ENCODE measurements at places on chromosomes 7 and 10. TPM values are rescaled to one million over a fixed set of nuclear protein-coding genes. Genes with fewer than 3 reads are reported as not detected.

DNA sequence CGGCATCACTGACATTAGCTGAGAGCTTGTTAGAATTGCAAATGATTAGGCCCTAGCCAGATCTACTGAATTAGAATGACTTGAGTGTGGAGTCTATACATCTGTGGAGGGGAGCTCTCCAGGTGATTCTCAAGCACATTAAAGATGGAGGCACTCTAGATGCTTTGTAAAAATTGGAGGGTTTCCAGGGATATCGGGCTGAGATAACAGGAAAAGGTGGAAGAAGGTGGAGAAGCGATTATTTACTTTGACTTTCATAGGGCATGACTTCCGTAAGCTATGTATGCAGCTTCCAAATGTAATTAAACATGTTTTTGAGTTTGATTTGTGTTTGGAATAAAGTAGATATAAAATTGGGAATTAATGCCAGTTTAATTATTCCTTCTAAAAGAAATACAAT, 235.0 kb upstream of the PTN start:
- DNase-seq: no peak

- no peak for DNase-seq
These were observed 100.8 kb upstream of the LYZL2 start for GRCh38 chr10:30730306-30730705.

DNA sequence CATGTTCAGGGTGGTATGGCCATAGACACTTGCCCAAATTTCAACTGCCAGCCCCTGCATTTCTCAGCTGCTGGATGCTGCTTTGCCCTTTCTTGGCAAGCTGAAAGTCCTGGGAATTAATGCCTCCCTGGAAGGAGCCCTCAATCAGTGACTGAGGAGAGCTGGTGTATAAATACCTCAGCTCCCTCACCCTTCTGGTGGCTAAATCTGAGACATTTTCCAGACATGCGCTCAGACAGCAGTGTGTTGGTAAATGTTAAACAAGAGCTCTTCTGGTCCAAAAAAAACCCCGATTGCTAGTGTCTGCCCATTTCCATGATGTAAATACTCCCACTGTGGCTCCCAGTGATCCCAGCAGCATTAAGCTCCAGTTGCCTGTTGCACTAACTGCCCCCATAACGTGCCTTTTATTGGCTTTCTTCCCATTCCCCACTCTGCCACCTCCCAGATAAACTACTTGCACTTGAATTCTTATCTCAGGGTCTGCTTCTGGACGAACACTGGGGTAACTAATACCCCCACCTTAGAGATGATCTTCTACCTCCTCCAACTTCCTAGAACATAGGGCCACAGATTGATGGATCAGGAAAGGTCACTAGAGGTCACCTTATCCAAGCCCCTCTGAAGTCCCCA, 6.7 kb upstream of the MYH16 start:
- DNase-seq: no peak

The COL17A1 gene
- polyA plus RNA-seq: 0.35 TPM

DNA sequence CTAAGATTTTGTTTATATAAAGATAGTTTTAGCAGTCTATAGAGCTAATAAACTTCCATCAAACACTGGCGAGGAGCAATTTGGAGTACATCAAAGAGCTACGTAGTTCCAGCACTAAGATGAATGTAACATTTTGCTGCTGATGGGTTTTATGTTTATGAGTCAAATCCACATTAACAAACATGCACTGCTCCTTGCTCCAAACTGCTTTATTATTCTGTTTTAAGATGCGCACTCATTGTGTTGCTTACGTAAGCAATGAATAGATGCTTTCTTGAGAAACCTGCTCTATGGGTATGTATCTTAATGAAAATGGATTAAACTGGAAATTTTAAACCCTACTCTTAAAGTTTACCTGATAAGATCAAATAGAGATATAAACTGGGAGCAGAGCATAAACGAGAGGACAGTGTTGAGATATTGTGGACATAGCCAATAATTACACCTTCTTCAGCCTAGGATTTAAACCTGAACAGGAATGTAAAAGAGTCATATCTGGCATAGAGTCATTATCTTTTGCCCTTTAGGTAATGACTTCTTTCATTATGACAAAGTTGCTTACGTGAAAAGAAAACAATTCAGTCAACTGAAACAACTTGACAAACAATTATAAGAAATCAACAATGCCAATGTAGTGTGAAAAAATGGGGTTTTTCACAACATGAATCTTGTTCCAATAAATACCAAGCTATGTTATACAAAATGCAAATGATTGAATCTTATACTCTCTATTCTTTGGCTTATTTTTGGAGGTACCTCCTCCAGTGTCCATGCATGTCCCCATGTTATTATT, 153.5 kb upstream of the MTPN start:
- no peak for DNase-seq

The SEMA4G gene
- 18.2 TPM for polyA plus RNA-seq

The NKX1-2 gene
- polyA plus RNA-seq: 12.7 TPM

- DNase-seq: no peak
These were observed 20.8 kb downstream of the PRKAG2 start for GRCh38 chr7:151856098-151856497.

The NACAD gene
- 1.3 TPM for polyA plus RNA-seq

- no peak for DNase-seq
These were observed 90.8 kb downstream of the ARMH3 start for GRCh38 chr10:101965075-101965765.

DNA sequence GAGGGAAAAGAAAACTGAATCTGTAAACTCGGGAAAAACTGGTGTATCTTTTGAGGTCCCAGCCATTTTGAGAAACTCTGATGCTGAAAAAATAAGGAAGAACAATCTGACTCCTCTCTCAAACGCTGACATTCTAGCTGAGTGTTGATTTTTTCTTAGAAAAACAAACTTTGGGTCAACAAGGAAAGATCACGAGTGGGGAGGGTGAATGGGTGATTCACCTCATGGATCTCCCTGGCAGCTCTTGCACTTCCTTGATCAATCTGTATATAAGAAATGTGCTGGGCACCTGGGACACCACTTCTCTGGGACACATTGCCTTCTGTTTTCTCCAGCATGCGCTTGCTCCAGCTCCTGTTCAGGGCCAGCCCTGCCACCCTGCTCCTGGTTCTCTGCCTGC, at the start of gene PIP:
PIP (plus strand) TSS at position 297 of the 400 bp plus-strand sequence; CDS start at position 337, 40 bp downstream.
- DNase-seq: no peak

GRCh38 chr7:116322541-116322940, 112.2 kb downstream of the TES start:
- DNase-seq: no peak

- no peak for DNase-seq
These were observed 99.0 kb upstream of the GATA3 start for GRCh38 chr10:7955446-7955845.

- DNase-seq: no peak
These were observed 11.3 kb downstream of the C10orf143 start for GRCh38 chr10:130099344-130099743.

The PDE6C gene
- polyA plus RNA-seq: not detected

DNA sequence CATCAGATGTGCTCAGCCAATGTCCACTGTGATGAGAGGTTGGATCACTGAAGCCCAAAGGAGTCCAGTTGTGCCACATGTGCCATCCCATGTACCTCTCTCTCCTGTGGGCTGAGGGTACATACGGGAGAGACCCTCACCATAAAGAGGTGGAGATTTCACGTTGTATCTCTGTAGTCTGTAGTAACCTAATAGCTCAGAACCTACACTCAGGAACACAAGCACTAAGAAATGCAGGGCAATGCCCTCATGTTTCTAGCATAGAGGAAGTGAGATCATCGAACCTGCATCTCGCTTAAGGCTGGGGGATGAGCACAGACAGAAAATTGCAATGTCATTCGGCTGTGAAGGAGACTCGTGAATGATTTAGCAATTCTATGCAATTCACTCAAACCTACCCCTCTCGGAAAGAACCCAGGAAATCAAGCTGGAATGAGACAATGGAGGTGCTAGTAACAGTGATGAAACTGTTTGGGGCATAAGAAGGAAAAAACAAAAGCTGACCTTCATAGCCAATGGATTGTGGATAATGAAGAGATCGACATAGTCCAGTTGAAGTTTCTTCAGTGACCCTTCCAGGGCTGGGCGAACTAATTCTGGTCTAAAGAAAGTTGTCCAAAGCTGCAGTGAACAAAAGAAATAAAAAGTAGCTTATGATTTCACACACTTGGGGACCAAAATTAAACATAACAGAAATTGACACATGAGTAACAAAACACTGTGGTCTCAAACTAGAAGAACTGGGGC, 80.3 kb upstream of the UCN3 start:
- DNase-seq: no peak

The ZPBP gene
- polyA plus RNA-seq: not detected

GRCh38 chr10:11293332-11293731, 275.7 kb downstream of the CELF2 start:
- DNase-seq: no peak

- DNase-seq: peak; percentile 93
These were observed 121.6 kb upstream of the ZNF92 start for GRCh38 chr7:65251851-65252620.

- no peak for DNase-seq
These were observed 27.6 kb upstream of the GARS1 start for GRCh38 chr7:30567081-30567480.

The NFE2L3 gene
- 27.6 TPM for polyA plus RNA-seq

DNA sequence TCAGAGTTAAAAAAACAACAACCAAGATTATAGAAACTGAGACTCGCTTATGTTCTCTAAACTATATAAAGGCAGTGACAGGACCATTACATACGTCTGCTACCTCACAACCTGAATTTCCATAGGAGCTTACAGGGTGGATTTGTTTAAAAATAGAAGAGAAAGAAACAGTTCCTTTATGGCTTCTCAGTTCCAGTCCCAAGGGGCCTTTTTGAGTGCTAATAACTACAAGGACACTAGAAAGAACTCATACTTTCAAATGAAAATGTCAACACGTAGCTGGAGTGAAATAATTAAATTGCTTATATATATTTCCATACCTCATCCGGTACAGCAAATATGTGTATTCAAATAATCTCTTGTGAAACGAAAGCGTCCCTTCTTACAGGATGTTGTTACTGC, 19.7 kb downstream of the TSPAN12 start:
- DNase-seq: no peak

The LLCFC1 gene
- not detected for polyA plus RNA-seq

The TMEM140 gene
- polyA plus RNA-seq: not detected

The TMEM225B gene
- polyA plus RNA-seq: 0.68 TPM

DNA sequence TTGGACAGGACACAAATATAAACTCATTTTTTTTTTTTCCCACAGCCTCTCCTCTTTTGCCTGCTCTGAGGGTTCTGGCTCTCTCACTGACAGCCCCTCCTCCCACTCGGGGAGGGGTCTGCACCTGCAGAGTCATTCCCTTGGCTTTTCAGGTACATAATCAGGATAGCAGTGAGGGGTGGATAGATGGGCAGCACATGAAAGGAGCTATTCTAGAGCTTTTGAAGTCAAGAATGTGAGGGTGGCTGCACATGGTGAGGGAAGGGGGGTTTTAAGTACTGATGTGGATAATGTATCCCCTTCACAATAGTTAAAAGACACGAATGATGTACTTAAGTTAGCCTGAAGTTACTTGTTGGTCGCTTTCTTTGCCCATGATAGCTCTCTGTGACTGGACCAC, 76.2 kb downstream of the CFAP58 start:
- no peak for DNase-seq

DNA sequence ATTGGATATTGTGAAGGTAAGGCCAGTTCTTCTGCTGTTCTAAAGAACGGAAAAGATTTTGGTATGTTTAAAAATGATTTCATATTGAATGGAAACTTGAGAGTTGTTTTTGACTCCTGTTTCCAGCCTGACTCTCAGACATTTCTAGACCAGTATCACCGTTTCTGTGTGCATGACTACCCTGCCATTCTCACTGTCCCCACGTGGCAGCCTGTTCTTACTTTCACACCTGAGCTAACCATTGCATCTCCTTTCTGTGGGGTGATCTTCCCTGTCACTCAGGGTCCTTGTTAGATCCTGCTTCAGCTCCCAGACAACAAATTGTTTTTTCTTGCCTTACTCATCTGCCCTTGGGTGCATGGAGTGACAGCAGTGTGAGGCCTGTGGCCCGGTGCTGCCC, 38.9 kb downstream of the GLRX3 start:
- DNase-seq: no peak

The LRRD1 gene
- polyA plus RNA-seq: not detected

DNA sequence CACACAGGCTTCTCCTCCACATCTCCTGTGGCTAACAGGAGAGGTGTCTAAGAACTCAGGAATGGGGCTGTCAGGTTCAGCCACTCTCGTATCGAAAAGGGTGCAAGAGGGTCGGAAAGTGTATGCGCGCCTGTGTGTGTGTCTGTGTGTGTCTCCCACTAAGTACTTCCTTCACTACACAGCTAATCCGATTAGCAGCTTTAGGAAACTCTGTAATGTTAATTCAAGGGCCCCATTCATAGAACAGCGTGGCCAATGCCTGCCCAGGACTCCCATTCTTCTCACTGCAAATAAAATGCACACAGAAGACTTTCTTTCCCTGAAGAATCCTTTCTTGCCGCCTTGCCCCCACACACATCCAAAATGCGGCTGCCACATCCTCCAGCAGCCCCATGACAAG, 39.9 kb downstream of the TLL2 start:
- no peak for DNase-seq

DNA sequence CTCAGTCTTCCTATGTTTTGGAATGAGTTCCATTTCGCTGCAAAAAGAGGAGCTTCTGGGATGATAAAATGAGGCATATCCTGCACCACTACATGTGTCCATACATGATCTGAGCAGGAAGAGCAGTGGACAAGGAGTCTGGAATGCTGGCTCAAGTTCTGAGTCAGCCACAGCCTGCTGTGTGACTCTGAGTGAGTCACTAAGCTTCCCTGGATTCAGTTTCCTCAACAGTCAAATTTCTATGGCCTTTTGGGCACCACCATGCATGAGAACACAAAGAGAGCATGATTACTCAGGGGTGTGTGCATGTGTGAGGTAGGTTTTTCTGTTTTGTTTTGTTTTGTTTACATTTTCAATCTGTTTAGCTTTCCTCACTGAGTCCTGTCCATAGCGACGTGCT, 254.6 kb downstream of the ANKRD30A start:
- no peak for DNase-seq

DNA sequence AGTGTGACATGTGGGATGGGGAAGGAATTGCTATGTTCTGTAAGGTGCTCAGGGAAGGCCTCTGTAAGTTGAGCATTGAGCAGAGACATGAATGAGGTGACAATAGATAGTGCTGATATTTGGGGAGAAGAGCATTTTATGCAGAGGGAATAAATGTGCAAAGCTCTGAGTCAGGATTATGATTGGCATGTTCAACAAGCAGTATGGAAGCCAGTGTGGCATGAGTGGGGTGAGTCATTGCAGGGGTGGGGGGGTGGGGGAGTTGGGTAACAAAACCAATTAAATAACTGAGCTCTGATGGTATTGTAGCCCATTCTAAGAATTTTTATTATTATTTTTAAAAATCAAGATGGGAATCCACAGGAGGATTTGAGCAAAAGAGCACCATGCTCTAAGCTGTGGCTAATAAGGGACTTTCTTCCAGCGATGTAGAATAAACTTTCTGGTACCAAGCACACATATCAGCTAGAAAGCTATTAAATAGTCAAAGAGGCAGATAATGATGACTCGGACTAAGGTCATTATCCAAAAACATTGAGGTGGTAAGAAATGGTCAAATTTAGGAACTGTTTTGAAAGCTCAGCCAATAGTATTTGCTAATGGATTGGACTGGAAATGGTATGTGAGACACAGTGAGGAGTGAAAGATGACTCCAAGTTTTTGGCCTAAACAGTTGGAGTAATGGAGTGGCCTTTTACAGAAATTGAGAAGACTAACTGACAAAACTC, 96.4 kb downstream of the PRKG1 start:
- no peak for DNase-seq
